ENCODE measurements at places on chromosomes 16 and 17.

- DNase-seq: no peak
Observed at GRCh38 chr16:31487071-31487719, 4.3 kb downstream of the SLC5A2 start.

DNA sequence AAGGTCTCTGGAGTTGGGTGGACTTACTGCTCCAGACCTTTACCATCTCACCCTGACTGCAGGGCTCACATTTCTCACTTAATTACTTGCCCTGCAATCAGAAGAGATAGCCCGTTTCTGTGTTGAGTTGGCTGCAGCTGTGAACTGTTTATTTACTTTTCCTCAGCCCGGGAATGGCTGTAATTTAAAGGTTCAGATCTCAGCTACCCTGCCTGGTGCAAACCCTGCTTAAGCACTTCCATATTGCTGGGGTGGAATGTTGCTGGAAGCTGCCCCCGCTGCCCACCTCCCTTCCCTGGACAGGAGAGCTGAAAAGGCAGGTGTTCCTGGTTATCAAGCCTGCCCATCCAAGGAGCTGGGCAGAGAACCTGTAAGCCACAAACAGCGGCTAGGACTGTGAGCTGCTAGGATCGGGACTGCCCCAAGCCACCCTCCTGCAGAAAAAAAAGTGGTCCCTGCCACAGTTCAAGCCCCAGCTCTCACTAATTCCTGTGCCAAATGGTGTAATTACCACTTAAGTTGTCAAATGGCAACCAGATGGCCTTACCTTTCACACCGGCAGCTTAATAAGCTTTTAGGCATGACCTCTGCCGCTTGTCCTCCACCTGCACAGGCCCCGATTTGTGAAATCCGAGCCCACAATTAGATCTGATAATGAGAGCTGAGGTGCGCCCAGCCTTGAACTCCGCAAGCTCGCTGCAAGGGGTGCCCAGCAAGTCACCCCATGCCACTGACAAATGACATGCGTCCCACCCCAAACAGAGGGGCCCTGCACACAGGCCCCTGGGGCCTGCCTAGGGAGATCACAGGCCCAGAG is 269.8 kb downstream of the C16orf95 start:
- no peak for DNase-seq

DNA sequence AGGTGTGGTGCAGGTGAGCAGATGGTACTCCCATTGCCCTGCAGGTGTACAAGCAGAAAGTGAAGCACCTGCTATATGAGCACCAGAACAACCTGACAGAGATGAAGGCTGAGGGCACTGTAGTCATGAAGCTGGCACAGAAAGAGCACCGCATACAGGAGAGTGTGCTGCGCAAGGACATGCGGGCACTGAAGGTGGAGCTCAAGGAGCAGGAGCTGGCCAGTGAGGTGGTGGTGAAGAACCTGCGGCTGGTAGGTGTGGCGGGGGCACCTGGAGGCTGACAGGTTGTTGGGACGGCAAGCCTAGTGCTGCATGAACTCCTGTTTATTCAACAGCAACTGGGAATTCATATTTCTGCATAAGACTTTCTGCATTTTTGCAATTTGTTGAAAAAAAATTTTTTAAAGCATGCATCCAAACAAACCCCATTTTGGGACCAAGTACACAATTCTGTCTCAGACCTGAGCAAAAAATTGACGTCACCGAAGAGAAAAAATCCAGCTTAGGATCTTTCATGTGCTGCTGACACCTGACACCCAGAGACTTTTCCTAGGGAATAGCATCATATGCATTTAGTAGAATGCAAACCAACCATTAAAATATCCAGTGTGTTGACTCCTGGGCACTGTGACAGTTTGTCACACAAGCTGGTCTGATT is 13.5 kb upstream of the DBNDD1 start:
- no peak for DNase-seq

GRCh38 chr17:40122999-40123810 is 1.4 kb downstream of the MSL1 start:
- no peak for DNase-seq

DNA sequence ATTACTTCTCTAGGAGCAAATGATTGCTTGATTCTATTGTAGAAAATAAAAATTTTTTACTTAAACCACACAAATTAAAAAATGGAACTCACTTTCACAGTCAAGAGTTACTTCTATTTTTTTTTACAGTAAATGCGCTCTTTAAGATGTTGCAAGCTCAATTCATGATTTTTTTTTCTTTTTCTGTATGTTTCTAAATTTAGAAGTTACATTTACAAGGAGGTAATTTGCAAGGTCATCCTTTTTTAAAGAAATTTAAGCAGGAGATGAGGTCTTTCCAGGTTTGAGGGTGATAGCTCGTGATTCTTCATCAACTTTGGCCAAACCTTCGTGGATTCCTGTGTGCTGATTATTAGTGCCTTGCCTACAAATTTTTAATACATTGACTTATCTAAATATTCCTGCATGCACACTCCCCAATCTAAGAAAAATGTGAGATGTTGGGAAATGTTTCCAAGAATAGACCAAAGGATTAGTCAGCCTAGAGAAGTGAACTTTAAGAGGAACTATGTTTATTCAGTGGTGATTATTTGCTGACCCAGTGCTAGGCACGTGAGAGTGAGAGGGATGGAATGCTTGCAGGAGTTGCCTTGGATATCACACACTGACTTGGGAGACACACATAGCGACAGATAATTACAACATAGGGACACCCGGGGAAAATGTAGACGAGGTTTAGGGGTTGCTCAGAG is 429.8 kb downstream of the MAF start:
- DNase-seq: no peak

- no peak for DNase-seq
Observed at GRCh38 chr16:55842369-55843104, 9.6 kb upstream of the CES1 start.

GRCh38 chr16:67284699-67285646 is 5.6 kb downstream of the PLEKHG4 start:
- no peak for DNase-seq

- DNase-seq: no peak
Observed at GRCh38 chr16:72159801-72160200, 12.2 kb downstream of the PMFBP1 start.

DNA sequence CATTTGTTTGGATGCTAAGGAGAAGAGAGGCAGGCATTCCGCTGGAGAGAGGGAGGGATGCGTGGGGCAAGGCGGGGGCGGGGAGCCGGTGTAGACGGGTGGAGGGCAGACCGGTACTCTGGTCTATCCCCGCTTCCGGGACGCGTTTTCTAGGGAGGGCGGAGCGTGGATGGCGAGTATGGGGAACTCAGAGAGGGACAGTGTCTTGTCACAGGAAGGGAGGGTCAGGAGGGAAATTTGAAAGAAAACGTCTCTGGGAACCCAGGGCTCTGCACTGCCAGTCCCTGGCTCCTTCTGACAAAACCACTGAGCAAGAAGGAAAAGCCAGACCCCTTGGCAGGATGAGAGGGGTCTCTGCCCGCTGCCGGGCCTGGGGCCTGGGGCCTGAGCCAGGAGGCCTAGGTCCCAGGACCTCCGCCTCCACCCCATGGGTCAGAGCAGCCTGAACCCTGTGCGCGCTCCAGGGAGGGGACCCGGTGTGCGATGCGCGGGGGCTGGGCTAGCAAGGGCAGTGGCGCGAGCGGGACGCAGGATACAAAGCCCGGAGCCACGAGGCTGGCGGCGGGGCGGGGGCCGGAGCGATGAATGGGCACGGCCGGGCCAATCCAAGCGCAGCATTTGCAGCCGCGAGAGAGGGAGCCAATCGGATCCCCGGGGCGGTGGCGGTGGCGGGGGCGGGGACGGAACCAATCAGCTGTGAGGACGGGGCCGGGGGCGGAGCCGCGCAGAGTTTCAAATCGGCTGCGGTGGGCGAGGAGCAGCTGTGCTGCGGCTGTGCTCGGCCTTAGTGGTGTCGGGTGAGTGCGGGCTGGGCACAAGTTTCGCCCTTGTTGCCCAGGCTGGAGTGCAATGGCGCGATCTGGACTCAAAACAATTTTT is at the start of gene PIMREG:
PIMREG (plus strand) TSS at position 764 of the 879 bp plus-strand sequence. CDS start 656 bp downstream, outside the sequence.
- DNase-seq: peak; percentile 67

DNA sequence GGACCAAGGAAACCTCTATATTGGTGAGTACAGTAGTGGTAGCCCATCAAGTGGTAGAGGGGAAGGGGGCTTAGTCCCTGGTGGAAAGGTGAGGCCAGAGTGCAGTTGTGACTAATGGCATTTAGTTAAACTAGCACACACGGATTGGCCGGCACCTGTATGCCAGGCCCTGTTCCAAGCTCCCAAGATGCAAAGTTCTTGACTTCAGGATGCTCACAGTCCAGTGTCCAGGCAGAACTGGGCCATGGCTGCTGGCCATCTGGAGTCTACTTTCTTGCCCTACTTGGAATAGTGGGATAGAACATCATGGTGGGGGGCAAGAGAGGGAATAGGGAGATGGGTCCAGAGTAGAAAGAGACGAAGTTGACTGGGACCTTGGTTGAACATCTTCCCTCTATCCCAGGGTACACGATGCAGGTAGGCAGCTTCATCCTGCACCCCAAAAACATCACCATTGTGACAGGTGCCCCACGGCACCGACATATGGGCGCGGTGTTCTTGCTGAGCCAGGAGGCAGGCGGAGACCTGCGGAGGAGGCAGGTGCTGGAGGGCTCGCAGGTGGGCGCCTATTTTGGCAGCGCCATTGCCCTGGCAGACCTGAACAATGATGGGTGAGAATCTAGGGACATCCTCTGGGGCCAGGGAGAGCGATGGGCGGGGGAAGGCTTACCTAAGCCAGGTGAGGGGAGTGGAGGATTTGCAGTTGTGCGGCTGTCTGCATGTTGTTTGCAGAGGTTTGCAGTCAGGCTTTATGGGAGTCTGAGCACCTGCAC is 15.2 kb downstream of the ITGA3 start:
- DNase-seq: no peak

DNA sequence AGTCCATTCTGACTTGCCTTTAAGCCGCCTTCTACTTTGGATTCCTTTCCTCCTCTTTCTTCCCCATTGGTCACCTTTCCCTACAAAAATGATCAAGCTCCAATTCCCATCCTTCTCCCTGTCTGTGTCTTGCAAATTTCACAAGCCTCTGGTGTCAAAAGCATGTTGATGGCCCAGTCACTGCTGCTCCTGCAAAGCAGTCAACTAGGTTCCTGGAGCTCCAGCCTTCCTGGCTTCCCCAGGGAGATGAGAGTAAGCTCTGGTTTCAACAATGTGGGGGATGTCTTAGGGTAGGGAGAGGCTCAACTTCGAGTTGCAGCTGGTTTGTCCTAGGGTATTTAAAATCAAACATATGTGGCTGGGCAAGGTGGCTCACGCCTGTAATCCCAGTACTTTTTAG is 36.1 kb upstream of the HELZ start:
- no peak for DNase-seq

GRCh38 chr16:8622315-8622656 is 788 bp downstream of the METTL22 start:
- DNase-seq: no peak

DNA sequence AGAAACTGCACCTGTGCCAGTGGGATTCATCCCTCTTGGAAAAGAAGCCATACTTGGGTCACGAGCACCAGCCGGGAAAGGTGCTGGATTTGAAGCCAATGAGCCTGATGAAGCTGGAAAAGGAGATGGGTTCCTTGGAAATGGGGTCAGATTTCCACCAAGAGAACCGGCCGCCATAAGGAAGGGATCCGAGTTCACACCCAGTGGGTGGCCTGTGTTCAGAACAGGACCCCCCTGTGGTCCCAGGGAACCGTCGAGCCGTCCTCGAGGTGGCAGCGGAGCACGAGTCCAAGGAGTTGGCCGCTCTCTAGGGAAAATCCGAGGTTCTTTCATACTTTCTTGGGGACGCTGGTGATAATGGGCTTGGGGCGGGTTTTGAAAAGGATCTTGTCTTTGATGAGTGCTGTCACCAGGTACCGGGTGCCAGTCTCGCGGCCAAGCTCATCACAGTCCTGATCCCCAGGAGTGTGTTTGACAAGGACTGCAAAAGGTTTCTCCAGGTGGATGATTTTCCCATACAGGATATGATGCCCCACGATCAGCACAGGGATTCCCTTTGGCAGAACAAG is 12.2 kb downstream of the CHTF8 start:
- no peak for DNase-seq

GRCh38 chr16:5490499-5490898 is 392.9 kb upstream of the EEF2KMT start:
- DNase-seq: no peak

GRCh38 chr16:85871756-85872155 is 27.2 kb upstream of the IRF8 start:
- no peak for DNase-seq

DNA sequence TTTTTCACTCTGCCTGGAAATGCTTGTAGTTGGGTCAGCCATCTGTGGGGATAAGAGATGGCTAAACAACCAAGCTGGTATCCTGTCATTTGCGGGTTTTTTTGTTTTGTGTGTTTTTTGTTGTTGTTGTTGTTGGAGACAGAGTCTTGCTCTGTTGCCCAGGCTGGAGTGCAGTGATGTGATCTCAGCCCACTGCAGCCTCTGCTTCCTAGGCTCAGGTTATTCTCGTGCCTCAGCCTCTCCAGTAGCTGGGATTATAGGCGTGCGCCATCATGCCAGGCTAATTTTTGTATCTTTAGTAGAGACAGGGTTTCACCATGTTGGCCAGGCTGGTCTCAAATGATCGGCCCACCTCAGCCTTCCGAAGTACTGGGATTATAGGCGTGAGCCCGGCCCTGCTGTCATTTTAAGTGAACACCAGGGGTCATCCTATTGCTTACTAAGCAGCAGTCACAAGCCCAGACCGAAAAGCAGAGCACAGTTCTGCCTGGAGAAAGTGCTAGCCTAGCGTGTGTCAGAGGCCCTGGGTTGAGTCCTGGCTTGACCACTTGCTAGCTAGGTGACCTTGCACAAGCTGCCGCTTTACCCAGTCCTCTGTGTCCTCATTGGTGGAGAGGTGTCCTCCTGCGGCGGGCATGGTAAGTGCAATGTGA is 4.6 kb downstream of the SMCR8 start:
- DNase-seq: no peak

- DNase-seq: no peak
Observed at GRCh38 chr17:64692187-64692586, 30.1 kb upstream of the SMURF2 start.

Measured in esophagus squamous epithelium (tissue), 5 donors.